Activated CD8-positive, alpha-beta memory T cell treated with anti-CD3 and anti-CD28 coated beads for 1 hour (primary cell): ENCODE measurements at places on chromosomes 3 and 15.

GRCh38 chr3:150734795-150735119, 28.2 kb downstream of the SIAH2 start:
- no peak for DNase-seq

DNA sequence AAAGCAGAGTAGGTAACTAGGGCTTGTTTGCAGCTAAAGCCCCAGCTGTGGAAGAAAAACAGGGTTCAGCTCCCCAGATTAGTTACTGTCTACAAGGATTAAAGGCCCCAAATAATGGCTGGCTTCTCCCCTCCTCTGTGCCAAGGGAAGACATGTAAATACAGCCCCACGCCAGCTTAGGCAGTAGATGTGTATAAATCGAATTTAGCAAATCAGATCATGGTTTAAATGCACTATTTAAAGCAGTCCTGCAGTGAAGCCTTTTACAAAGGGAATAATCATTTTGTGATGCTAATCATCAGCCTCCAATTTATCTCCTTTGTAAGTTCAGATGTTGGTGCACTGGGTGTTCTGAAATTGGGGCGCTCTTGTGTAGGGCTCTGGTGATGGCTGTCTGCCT, 46.7 kb upstream of the POLG start:
- DNase-seq = no peak

DNA sequence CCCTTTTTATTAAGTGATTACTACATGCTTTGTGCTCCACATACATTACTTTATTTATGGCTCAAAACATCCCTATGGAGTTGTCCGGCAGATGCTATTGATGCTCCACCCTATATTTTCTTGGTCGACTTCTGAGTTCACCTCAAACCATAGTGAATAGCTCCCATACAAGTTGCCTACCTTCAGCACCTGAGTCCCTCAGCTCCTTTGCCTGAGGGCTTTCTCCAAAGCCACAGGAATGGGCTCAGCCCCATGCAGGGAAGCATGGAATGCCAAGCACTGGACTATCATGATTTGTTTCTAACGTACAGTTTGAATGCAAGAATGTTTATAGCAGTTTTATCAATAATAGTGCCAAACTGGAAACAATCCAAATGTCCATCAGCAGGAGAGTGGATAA, 124.8 kb upstream of the TNIK start:
- DNase-seq = no peak

- DNase-seq = no peak
Observed at GRCh38 chr3:13277196-13277813, 142.8 kb downstream of the NUP210 start.

DNA sequence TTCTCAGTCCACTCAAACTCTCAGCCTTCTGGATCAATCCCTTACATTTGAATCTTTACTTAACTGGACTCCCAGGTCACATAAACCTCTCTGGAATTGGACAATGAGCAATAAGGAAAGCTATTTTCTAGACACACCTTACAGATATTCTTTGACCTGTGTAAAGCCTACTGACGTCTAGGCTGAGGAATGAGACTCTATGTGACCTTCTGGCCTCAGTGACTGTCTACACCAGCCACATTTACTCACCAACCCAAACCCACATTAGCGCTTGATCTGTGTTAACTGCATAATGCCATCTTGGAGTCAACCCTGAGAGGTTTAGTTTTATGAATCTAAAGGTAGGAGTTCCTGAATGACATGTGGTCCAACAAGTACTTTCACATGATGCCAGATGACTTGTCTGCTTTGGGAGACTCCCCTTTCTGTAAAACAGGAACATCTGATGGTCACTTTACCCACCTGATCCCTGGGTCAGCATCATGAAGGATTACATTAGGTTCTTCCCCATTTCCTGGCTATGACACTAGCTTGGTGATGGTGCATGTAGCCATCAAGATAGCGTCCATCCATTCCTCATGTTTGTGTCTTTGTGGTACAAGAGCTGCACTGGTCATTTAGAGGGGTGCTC, 11.4 kb upstream of the COMMD2 start:
- DNase-seq = no peak

- no peak for DNase-seq
Observed at GRCh38 chr15:72536506-72536905, 62.4 kb downstream of the ARIH1 start.

- no peak for DNase-seq
Observed at GRCh38 chr15:61994216-61994615, 66.0 kb downstream of the VPS13C start.

- DNase-seq = no peak
Observed at GRCh38 chr3:64880916-64881315, 193.1 kb upstream of the ADAMTS9 start.

DNA sequence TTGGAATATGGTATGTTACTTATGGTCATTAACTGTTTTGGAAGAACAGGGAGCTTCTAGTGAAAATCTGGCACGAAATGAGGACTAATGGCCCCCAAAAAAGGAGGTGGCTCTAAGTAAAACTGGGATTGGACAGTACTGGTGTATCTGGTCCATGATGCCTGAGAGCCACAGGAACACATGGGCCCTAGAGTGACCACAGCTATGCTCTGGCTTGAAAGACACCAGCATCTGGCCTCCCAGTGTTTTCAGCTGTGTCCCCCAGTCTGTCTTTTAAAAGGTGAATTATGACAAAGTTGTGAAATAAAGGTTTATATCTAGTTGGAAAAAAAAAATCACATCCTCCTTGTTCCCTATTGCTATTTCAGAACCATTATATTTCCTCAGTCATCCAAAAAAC, 64.5 kb downstream of the GSK3B start:
- no peak for DNase-seq

GRCh38 chr15:77507143-77507897, 86.6 kb downstream of the HMG20A start:
- DNase-seq = no peak

- DNase-seq = no peak
Observed at GRCh38 chr3:104974316-104974715, 392.4 kb upstream of the ALCAM start.

GRCh38 chr3:130516645-130517512, at the start of gene COL6A6:
TSS of gene COL6A6 (plus strand) at chr3:130517177. CDS start at chr3:130560365, 43,188 bp downstream.
- DNase-seq = no peak

- DNase-seq = no peak
Observed at GRCh38 chr3:190345027-190345821, 23.0 kb upstream of the CLDN1 start.

GRCh38 chr3:167787440-167787839, 51.9 kb downstream of the SERPINI1 start:
- DNase-seq = no peak

DNA sequence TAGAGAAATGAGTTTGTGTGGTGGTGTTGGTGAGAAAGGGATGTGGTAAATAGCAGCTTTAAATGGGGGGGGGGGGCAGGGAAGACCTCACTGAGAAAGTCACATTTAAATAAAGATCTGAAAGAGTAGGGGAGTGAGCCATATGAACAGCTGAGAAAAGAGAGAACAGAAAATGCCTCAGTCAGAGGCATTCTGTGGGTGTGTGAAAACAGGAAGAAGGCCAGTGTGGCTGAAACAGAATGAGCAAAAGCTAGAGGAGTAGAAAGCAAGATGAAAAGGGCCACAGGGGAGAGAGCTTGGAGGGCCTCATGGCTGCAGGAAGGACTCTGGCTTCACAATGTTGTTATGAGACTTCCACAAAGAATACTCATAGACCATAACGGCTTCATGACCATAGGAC, 783.3 kb downstream of the ZPLD1 start:
- DNase-seq = no peak

- DNase-seq = no peak
Observed at GRCh38 chr3:16060358-16060852, 114.1 kb upstream of the GALNT15 start.

- DNase-seq = peak; percentile 54
Observed at GRCh38 chr3:14921034-14921616, 26.3 kb upstream of the NR2C2 start.

- no peak for DNase-seq
Observed at GRCh38 chr3:59142556-59142955, 92.7 kb upstream of the CFAP20DC start.

- DNase-seq = no peak
Observed at GRCh38 chr15:66359740-66360139, 3.3 kb upstream of the TIPIN start.

- DNase-seq = no peak
Observed at GRCh38 chr15:92164327-92165000, 229.2 kb upstream of the ST8SIA2 start.
